T-cell (primary cell): ENCODE measurements at places on chromosomes 7 and 10. TPM values are rescaled to one million over a fixed set of nuclear protein-coding genes. Genes with fewer than 3 reads are reported as not detected.

DNA sequence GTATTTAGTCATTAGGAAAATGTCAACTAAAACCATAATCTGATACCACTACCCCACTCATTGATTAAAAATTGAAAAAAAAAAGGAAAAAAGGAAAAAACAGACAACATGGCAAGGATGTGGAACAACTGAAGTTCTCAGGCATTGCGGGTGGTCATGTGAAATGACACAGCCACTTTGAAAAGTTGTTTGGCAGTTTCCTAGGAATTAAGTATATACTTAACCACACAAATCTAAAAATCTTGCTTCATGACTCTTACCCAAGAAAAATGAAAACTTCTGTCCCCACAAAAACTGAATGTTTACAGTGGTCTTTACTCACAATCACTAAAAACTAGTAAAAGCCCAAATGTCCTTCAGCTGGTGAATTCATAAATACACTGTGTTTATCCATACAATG lies 254.5 kb downstream of the AHR start:
- H3K36me3 ChIP-seq, result no peaks in the 10 kb centered on the region
- no peak overlapping the region for H3K4me3 ChIP-seq
- H3K4me1 ChIP-seq, result no peaks in the 10 kb centered on the region

GRCh38 chr10:96505150-96506136 lies 8.3 kb downstream of the TLL2 start:
- H3K27me3 ChIP-seq, result peaks cover 10% of the 10 kb centered on the region
- H3K4me1 ChIP-seq, result no peaks in the 10 kb centered on the region
- no peak overlapping the region for H3K4me3 ChIP-seq
- no peak for DNase-seq
- no peaks in the 10 kb centered on the region for H3K36me3 ChIP-seq
- no peak overlapping the region for H3K27ac ChIP-seq

Gene SOSTDC1
- total RNA-seq, result not detected

DNA sequence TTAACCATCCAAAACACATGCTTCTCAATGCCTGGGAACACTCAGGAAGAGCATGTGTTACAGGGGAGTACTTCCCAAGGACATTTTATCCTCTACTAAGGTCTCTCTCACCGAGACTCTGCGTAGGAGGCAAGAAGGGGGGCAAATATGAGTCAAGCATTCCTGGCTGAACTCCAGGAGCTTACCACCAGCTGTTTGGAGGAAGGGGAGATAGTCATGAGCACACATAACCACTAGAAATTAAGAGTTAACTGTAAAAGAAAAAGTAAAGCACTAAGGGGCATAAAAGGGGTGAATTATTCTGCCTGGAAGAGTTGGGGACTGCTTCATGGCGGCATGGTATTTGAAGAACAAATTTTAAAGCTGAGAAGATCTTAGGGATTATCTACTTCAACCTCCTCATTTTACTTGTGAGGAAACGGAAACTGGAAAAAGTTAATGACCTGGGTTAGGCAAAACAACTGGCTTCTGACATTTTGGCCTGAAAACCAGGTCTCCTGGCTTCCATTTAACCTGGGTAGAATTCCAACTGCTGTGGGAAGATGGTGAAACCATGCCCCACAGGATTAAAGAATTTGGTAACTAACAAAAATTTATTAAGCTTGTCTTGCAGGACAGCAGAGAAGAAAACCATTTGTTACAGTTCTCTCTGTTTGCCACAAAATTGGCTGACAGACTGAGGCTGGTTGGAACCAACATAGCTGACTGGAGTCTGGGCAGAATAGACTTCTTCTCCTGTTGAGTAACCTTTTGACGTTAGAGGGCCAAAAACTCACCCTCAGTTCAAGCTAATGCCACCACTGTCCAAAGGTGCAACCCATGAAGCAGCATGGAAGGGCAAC lies 85.5 kb downstream of the SLC25A13 start:
- no peak overlapping the region for H3K27ac ChIP-seq
- no peaks in the 10 kb centered on the region for H3K4me1 ChIP-seq
- no peak overlapping the region for H3K4me3 ChIP-seq
- peaks cover 3% of the 10 kb centered on the region for H3K36me3 ChIP-seq

GRCh38 chr7:9391984-9392383 lies 958.6 kb downstream of the NXPH1 start:
- DNase-seq, result no peak
- no peak overlapping the region for H3K27ac ChIP-seq
- H3K36me3 ChIP-seq, result no peaks in the 10 kb centered on the region
- H3K4me3 ChIP-seq, result no peak overlapping the region
- H3K27me3 ChIP-seq, result no peaks in the 10 kb centered on the region
- H3K4me1 ChIP-seq, result no peaks in the 10 kb centered on the region

Gene WIPF3
- total RNA-seq, result 0.07 TPM
